NCI-H510A (cell line): ENCODE measurements at places on chromosomes 11 and 22.

GRCh38 chr11:76799066-76799804, 16.1 kb downstream of the TSKU start:
- peak; percentile 45 for DNase-seq

DNA sequence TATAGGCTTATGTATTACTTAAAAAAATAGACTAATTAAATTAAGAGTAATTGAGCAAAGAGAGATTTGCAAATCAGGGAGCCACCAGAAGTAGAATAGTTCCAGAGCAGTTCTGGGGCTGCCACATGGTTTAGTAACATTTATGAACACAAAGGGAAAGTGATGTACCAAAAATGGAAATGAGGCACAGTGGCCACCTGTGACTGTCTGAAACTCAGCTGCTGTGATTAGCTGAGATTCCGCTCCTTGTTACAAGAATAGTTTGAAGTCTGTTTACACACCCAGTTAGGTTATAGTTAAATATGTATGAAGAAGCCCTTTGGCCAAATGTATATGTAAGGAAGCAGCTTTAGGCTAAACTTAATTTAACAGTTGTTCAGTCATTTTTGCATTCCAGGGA, 901.5 kb upstream of the CHORDC1 start:
- no peak for DNase-seq

- DNase-seq = no peak
These were observed 2.3 kb upstream of the KDM2A start for GRCh38 chr11:67116758-67117105.

GRCh38 chr22:44382116-44383038, 69.6 kb upstream of the SHISAL1 start:
- DNase-seq = no peak
